ENCODE measurements at places on chromosomes 5 and 9.

GRCh38 chr9:132260846-132261245 is 93.9 kb downstream of the SETX start:
- DNase-seq: no peak

- DNase-seq: no peak
Observed at GRCh38 chr5:79955941-79956670, 35.0 kb downstream of the MTX3 start.

GRCh38 chr9:123232332-123232731 is 36.1 kb downstream of the STRBP start:
- DNase-seq: no peak

DNA sequence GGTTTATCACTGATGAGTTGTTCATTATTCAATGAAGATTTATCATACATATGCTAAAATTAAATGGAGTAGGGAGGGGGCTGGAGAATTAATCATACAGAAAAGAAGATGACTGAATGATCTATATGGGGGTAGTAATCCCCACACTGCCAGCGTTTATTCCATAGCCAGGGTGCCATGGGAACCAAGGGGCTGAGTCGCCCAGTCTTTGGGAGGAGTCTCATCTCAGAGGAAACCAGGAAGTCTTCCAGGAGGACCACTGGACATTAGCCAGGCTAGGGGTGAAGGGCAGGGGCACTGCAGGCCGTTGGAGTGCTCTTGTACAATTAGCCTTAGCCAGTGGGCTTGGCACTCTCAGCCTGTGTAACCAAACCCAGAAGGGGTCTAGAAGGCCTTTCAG is 226.5 kb downstream of the ARL15 start:
- no peak for DNase-seq

DNA sequence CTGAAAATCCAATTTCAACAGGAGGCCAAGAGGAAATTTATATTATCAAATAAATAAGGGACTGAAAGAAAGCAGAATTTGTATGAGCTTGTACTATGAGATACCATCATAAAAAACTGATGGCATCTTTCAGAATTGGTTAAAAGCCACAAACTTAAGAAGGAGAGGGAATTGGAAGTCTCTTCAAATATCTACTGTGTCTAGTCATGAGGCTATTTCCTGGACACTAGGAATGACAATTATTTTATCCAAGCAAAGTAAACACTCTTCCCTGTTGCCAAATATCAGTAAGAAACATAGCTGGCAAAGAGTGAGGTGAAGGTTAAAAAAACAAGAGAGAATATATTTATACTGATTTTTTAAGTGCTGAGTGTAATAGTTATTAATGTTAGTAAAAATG is 101.5 kb upstream of the ARRDC3 start:
- DNase-seq: no peak

DNA sequence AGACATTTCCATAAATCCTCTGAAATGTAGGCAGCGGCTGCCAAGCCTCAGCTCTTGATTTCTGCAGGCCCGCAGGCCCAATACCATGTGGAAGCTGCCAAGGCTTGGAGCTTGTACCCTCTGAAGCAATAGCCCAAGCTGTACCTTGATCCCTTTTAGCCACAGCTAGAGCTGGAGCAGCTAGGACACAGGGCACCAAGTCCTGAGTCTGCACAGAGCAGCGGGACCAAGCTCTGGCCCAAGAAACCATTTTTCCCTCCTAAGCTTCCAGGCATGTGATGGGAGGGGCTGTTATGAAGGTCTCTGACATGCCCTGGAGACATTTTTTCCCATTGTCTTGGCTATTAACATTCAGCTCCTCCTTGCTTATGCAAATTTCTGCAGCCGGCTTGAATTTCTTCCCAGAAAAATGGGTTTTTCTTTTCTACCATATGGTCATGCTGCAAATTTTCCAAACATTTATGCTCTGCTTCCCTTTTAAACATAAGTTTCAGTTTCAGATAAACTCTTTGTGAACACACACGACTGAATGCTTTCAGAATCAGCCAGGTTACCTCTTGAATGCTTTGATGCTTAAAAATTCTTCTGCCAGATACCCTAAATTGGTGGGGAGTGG is 14.4 kb upstream of the ZFR start:
- DNase-seq: no peak

GRCh38 chr5:138696501-138696900 is 56.7 kb upstream of the CTNNA1 start:
- DNase-seq: no peak

- no peak for DNase-seq
Observed at GRCh38 chr5:73674669-73675004, 48.6 kb downstream of the ARHGEF28 start.

GRCh38 chr5:138946241-138946623 is 71.1 kb upstream of the LRRTM2 start:
- DNase-seq: no peak

DNA sequence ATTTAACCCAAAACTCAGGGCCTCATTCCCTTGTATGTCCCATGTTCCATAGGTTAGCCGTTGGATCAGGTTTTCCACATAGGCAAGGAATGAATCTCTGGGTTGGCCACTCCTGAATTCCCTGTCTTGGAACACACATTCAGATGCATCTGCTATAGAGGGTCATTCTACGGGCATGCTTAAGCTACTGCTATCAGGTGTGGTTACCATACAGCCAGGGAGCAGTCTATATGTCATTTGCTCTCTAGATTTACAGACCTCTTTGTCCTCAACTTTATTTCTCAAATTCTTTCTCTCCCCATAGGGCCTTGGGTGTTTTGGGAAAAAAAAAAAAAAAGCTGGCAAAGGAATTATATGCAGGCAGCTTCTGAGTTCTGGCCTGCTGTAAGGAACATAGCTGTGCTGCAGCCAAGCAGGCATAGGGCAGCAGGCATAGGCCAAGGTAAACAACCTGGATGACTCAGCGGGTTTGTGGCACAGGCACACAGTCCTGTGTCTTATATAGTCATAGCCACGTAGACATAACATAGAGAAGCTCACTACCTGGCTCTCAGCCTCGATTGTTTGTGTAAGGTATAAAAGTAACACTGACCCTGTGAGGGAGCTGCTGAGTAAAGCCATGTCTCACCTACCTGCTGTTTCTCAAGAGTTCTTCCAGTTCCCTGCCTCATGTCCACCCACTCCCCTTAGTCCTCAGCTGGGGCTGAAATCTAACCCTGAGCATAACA is 141.5 kb downstream of the OSTF1 start:
- DNase-seq: peak; percentile 96

GRCh38 chr9:107833295-107833694 is 343.7 kb upstream of the KLF4 start:
- DNase-seq: no peak

DNA sequence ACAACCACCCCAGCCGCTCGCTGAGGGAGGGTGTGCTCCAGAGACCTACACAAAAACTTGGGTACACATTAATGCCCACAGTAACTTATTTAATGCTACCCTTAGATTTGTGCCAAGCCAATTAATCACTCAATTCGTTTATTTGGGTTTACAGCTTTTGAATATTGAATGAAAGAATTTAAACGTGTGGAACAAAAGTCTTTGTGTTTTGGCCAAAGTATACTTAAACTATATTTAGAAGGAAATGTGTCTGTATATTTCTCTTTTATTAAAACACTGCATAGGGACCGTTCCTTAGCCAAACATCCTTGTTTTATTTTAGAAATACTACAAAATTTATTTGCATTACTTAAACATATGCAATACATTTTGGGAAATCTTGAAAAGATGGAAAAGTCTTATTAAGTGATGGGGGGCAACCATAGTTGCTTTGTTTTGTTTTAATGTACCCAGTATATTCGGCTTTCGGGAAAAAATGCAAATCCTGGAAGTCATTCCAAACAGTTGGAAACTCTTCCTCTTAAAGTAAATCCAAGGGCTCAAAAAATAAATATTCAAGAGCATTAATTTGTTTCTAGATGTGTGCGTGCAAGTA is 11.8 kb downstream of the ZNF608 start:
- no peak for DNase-seq

DNA sequence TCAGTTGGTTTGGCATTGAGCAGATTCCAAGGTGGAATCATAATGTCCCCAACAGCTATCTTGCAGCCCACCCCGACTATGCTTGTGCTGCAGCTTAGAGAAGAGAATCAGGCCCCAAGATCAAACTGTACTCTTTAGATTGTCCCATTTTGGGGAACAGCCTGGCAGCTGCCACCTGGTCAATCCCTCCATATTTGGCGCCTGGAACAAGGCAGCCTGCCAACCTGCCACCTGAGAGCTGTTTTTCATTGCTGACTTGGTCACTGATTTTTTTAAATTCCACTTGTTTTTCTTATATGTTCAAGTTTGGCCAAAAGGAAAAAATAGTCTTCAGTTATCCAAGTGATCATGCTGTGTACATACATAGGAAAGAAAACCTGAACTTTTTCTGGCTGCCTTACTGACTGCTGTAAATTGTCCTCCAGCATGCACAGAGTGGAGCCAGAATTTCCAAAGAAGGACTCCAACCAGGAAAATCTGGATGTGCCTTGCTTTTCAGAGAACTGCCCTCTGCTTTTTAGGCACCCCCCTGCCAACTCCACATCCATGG is 504.2 kb downstream of the ENC1 start:
- no peak for DNase-seq

DNA sequence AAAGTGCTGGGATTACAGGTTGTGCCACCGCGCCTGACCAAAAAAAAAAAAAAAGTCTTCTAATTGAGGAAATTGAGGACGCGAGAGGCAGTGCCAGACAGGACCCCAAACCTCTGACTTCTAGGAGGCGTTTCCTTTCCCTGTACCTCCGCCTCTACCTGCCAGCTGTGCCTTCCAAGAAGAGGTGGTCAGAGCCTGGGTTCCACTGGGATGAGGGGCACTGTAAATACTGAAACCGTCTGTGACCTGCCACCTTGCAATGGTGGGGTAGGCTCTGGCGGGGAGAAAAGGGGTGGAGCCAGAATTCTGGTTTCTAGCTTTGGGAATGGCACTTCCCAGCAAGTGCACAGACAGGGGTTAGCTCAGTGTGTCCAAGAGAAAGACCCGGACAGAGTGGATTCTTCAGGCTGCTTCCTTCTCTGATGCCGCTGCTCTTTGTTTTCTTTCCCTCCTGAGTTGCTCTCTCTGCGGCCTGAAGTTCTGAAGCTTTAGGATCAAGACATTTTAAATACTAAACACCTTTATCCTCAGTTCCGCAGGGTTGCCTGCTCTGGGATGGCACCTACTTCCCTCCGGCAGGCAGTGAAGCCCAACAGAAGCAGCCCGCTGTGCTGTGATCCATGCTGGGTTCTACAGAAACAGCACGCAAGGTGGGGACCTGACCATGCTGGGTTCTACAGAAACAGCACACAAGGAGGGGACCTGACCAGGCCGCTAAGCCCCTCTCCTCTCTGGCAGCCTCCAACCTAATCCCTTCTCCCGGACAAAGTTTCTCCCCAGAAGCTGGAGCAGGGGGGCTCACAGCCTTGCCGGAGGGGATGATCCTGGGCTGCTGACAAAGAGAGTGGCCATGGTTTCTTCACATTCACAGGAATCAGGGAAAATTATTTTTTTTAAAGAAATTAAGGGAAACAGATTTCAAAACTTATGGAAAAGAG is 65.2 kb downstream of the OTULIN start:
- DNase-seq: no peak

DNA sequence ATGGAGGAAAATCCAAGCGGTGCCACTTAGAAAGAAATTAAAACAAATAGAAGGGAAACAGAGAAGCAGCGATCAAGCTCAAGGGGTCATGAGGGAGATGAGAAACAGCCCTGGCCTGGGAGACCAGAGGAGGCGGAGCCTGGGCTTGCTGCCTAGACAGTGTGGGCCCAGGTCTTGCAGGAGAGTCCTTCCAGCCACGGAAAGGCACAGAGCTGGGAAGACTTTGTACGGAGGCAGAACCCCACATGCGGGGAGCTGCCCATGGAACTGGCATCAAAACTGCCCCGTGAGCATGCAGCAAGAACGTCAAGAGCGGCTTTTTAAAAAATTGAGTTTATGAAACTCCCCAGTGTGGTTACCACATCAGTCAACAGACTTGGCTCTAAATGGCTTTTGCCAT is 119.4 kb downstream of the IRX1 start:
- DNase-seq: no peak

DNA sequence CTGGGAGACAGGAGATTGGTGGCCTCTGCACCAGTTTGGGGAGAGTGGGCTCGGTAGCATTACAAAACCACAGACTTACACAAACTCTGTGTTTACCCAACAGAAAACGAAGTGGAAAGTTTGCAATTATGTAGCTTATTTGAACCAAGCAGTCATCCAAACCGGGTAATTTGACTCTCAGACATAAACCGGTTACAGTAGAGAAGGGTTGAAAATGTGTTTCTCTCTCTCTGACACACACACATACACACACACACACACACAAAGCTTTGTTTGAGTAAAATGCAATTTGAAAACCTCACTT is 97.1 kb upstream of the ZNF608 start:
- no peak for DNase-seq

- DNase-seq: no peak
Observed at GRCh38 chr5:176878463-176878862, 20.7 kb downstream of the HK3 start.

DNA sequence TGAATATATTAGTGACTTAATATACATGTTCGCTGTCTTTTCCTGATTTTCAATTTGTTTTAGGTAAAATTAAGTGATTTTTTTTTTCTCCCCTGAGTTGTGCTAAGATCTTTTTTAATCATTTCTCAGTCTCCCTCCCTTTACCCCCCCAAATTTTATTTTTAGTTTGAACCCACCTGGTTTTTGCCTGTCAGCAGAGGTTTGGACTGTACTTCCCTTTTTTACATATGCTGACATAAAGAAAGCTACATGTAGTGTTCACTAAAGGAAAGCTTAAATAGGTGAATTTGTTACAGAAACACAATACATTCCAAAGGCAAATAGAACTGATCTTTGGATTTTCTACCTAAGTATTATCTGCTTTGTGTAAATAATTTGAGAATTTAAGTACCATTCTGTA is 82.2 kb downstream of the IPO11 start:
- no peak for DNase-seq

- no peak for DNase-seq
Observed at GRCh38 chr9:122355336-122355875, 15.4 kb upstream of the PTGS1 start.

DNA sequence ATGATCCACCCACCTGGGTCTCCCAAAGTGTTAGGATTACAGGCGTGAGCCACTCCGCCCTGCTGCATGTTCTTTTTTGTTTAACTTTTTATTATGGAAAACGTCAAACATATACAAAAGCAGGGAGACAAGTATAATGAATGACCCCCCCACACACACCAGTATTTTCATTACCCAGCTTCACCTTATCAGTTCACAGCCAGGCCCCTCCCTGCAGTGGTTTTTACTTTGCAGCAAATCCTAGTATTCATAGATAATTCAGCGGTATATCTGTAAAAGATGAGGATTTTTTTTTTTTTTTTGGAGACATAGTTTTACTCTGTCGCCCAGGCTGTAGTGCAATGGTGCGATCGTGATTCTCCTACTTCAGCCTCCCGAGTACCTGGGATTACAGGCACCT is 2.3 kb downstream of the POMT1 start:
- DNase-seq: no peak

DNA sequence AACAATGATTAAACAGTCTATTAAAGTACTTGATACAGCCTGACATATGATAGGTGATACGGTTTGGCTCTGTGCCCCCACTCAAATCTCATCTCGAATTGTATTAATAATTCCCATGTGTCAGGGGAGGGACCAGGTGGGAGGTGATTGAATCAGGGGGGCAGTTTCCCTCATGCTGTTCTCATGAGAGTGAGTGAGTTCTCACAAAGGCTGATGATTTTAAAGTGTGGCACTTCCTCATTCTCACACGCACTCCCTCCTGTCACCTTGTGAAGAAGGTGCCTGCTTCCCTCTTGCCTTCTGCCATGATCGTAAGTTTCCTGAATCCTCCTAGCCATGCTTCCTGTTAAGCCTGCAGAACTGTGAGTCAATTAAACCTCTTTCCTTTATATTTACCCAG is 40.1 kb upstream of the TARS1 start:
- DNase-seq: no peak

- DNase-seq: no peak
Observed at GRCh38 chr9:125758986-125759763, 12.0 kb downstream of the PBX3 start.
